ENCODE measurements at places on chromosomes 12 and 14.

DNA sequence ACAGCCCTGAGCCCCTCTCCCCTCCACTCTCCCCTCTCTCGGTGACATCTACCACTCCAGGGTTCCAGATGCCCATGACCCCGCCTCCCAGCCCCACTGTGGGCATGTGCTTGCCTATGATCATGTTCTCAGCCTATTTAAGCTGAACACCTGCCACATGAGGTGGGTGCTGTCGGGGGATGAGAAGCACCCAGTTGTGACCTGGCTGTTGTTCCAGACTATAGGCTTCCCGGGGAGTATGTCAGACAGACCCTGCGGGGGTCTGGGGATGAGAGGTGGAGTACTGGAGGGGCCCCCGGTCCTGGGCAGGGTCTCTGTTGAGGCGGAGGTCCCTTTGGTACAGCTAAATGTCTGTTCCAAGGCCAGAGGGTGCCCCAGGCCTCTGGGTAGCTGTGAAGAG lies 6.0 kb downstream of the VSX2 start:
- DNase-seq = no peak

- DNase-seq = no peak
Observed at GRCh38 chr12:106211973-106212372, 35.8 kb downstream of the CKAP4 start.

DNA sequence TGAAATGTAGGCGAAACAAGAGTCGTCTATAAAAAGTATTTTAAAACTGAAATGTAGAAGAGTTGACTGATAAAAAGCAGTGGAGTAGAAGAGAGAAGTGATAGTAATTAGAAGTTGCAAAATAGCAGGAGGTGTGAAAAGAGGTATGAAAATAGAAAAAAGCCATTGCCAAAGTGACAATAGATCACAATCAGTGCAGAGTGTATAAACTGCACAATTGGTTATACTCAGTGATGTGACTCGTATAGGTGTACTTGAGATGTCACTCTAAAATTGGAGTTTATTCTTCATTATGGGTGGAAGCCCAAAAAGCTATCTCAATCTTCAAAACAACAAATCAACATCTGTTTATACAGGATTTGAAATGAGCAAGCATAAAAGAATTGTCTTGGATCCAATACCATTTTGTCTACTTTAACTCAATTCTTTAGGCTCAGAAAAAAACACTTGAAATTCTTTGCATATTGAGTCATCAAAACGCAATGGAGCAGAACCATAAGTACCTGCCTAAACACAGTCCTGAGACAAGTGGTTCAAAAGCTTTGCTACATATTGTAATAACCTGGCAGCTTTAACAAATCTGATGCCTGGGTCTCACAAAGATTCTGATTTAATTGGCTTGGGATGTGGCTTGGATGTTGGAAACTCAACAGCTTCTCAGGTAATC lies 8.8 kb downstream of the IKBIP start:
- no peak for DNase-seq

GRCh38 chr12:85814071-85814470 lies 22.1 kb downstream of the RASSF9 start:
- no peak for DNase-seq

DNA sequence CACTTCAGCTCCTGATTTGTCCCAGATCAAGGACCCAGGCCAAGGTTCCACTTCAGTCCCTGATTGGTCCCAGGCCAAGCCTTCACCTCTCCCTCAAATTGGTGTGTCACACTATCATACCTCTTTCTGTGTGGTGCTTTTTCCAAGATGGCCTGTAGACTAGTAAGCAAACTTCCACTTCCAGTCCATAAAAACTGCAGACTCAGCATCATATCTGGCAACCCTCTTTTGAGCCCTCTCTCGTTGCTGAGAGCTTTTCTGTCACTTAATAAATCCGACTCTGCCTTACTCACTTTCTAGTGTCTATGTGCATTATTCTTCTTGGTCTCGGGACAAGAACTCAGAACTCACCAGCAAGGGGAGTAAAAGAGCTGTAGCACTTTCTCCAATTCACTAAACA lies 1395.1 kb downstream of the LRFN5 start:
- no peak for DNase-seq

DNA sequence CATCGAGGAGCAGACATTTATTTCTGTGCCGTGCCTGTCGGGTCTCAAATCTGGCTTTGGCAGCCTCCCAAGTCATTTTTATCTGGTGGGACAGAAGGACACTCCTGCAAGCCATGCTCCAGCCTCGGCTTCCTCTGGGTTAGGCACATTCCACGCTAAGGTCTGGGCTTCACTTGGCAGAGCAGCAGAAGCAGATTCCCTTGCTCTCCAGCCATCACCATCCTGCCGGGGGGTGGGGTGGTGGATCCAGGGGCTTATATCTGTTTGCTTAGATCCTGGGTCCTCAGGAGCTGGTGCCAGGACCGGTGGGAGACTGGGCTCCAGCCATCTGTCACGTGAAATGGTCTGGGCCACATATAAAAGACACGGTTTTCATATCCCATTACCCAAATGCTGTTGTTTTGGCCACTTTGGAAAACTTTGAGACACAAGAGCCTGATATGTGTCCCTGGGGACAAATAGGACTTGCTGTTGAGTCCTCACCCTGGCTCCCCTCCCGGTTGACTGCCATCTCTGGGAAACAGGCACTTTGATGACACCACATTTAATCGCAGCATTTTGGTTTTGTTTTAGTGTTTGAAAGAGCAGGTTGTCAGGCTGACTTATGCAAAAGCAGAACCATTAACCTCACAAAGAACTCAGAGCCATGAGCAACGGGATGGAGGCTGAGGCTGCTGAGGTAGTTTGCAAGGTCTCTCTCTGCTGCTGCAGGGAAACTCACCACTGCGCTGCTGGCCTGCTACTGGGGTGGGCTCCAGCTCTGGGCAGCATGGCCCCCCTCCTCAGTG lies 69.6 kb upstream of the PRMT8 start:
- DNase-seq = no peak

GRCh38 chr12:115147916-115148315 lies 463.9 kb upstream of the TBX3 start:
- no peak for DNase-seq

- DNase-seq = no peak
Observed at GRCh38 chr12:26768611-26769603, 64.1 kb downstream of the ITPR2 start.

DNA sequence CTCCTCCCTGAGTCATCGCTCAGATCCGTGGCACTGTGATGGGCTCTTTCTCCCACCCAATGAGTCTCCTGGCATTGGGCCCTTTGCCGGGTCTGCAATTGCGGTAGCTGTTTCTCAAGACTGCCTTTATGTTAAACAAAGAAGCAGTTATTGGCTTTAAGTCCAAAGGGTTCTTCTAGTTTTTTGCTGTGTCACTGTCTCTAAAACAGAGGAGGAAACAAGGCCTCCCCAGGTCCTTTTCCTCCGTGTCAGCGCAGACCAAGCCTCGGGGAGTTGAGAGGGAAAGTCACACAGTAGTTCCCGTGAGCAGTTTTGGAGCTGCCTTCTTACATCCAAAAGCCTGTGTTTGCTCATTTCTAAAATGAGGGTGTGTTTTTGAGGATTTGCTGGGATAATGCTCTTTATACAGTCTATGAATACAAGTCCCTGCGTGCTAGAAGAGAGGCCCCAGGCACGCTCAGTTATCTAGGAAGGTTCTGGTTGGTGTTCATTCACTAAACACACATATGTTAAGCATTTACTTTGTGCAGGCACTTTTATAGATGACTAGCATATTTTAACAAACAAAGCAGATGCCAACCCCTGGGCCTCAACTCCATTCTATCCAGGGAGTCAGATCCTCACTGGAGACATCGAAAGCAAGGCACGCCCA lies 126.0 kb upstream of the PZP start:
- DNase-seq = no peak

DNA sequence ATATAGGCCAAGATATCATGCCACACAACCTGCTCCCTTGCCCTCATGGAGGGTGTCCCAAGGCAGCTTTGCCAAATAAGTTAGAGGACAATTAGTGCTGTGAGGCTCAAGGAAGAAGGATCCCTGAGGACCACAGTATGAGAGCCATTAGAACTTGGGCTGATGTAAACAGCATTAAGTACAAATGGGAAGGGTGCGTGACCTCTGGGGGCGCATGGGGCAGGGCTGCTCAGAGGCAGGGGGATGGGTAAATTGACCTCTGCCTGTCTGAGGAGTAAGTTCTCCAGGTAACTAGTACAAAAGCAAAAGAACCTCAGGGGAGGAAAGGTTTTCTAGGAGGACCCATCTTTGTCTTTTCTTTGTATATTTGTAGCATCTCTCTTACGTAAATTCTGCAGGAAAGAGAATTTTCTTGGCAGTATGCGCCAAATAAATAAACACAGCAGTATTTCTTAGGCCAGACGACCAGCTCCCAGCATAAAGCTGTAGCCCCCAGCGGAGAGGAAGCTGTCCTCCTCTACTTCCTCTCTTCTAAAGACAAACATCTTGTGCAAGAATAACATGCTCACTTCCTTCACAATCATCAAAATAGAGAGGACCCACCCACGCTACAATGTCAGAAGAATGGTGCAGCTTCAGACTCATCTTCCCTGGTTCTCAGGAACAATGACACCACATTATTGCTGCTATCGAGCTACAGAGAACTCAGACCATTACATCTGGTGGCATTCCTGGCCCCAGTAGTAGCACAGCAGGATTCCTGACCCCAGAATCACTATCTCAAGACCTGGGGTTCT lies 16.4 kb upstream of the VWF start:
- DNase-seq = no peak

- no peak for DNase-seq
Observed at GRCh38 chr14:68263563-68264259, 444.1 kb downstream of the RAD51B start.

GRCh38 chr14:103318750-103319419 lies 15.2 kb upstream of the EIF5 start:
- no peak for DNase-seq
